AG08396 (cell line): ENCODE measurements at places on chromosomes 11 and 22.

DNA sequence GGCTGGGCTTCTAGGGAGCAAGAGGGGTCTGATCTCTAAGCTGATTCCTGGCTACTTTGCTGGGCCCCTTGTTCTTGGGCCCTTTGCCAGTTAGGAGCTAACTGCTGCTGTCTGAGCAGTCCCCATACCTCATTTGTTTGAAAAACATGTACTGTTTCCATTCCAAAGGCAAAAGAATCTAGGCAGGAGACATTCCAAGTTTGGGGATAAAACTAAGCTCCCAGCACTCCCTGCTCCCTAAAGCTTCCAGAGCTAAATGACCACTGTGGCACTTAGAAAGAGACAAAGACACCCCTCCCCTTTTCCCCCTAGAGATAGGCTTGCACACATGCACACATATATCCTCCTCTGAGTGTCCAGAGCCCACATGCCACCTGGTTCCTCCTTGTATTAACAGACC, 22.7 kb upstream of the RRM1 start:
- peak; percentile 13 for DNase-seq

DNA sequence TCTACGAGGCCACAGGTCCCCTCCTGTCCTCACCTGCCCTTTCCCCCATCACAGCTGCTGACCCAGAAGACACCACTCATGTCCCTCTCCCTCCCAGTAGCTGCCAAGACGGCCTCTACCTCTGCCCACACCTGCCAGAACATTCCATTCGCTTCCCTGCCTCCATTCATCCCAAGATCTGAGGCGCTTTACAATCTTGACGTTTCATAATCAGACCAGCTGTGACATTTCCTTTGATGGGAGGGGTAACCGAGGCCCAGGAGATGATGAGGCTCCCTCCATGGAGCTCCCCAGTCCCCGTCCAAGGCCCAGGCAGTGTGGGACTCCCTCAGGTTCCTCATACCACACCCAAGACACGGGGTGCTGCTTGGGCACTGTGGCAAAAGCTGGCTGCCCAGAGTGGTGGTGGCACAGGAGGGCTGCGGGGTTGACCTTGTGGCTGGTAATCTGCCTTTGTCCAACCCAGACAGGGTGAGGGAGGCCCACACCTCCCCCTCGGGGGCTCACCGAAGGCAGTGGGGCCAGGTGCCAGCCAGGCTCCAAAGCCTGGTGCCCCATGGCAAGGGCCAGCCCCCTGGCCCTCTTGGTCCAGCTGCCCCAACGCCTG, 17.3 kb downstream of the PHLDA2 start:
- no peak for DNase-seq

DNA sequence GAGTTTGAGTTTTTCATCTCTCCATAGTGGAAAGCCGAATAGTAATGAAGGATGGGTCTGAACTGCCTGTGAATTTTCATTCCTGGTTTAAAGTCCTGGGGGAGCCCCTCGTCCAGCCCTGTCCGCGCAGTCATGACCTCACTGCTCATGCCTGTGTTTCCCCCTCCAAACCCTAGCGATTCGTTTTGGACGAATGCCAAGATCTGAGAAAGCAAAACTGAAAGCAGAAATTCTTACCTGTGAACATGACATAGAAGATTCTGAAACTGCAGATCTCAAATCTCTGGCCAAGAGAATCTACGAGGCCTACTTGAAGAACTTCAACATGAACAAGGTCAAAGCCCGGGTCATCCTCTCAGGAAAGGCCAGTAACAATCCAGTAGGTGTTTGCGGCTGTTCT, 30.5 kb downstream of the CDPF1 start:
- DNase-seq: no peak

- no peak for DNase-seq
These were observed 770 bp downstream of the METTL15 start for GRCh38 chr11:28108958-28109357.

DNA sequence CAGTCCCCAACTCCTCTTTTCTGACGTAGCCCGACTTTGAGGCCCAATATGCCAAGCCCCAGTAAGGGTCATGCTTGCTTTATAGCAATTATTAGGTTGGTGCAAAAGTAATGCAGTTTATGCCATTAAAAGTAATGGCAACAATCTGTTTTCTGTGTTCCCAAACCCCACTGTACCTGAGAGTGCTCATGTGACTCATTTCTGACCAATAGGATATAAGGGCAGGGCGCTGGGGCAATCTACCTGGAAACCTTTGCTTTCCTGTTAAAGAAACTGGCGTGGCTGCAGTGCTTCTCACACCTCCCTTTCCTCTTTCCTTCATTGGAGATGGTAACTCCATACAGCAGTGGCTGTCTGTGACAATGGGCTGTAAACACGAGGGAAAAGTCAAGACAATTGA, 78.9 kb upstream of the MPPED2 start:
- DNase-seq: no peak

DNA sequence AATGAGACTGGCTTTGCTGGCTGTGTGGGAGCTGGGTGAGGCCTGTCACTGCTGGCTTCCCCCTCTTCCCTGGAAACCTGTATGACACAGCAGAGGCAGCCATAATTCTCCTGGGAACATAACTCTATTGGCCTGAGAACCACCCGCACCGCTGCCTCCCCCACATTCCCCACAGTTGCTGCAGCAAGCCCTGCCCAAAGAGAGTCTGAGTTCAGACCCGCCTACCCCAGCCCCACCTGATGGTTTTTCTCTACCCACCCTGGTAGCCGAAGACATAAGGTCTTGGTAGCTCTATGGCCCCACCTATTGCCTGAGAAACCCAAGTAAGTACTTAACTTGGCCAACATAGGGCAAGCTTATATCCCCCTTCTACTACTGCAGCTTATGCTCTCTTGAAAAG, 174.8 kb downstream of the C11orf91 start:
- DNase-seq: no peak

GRCh38 chr11:117824571-117825537, at the start of gene FXYD2:
Gene FXYD2, minus strand, starts transcription at chr11:117824744. Its CDS starts 66 bp downstream, at chr11:117824678.
- no peak for DNase-seq

- no peak for DNase-seq
These were observed 44.3 kb downstream of the CWF19L2 start for GRCh38 chr11:107413352-107413751.

- DNase-seq: peak; percentile 65
These were observed 130.4 kb downstream of the SLC1A2 start for GRCh38 chr11:35288817-35289541.

DNA sequence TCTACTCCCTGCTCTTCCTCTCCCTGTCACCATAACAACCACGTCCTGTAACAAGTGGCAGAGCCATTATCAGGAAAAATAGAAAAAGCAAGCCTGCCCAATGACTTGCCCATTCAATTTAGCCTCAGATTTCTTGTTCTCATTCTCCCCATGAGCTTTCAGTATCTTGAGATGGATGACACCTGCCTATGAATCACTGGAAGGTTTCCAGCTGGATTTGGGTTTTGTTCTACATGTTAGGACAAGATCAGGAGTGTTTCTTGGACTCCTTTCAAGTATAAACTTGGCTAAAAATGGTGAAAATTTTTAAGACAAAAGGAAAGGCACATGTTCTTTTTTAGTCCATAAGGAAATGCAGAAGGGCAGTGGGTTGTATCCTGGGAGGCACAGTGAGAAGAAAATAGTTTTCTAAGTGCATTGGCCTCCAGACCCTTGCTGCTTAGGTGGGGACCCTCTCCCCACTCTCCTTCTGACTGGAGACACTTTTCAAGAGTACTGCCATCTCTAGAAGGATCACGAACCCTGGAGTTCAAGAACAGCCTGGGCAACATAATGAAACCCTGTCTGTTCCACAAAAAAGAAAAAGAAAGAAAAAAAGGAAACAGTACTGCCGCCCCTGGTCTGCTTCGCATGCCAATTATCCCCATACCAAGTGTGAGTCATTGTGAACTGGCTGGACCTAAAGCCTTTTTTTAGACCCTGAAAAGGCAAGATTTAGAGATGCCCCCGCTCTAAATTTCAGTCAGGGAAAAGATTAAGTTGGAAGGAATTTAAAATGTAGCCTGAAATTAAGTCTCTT, 51.0 kb downstream of the MTNR1B start:
- peak; percentile 53 for DNase-seq

DNA sequence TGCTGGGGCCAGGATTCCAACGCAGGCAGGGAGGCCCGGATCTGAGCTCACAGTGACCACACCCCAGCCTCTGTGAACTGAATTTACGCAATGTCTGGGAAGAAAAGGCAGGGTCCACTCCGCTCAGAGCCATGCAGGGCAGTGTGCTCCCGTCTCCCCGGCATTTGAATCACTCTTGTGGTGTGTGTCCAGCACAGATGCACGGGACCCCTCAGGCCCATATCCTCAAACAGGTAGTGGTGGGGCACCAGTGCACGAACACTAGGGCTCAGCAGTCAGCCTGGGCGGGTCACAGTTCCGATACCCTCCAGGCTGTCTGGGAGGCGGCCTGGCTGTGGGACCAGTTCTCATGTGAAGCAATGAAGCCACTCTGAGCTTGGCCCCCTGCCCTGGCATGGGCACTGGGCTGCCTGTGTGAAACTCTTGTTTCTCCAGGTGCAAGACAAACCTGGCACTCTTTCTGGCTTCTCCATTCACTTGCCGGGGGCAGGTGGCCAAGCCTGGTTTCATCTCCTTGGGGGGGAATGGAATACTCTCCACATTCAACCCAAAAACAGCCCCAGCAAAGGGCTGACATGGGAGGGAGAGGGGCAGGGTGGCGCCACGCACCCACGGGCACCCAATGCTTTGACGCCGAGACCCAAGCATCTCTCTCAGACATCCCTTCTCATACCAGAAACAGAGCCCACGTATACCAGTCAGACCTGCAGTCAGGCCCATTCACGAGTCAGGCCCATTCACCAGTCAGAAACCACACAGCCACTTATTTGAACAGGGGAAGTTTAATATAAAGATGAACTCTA, 14.3 kb downstream of the DHCR7 start:
- no peak for DNase-seq

DNA sequence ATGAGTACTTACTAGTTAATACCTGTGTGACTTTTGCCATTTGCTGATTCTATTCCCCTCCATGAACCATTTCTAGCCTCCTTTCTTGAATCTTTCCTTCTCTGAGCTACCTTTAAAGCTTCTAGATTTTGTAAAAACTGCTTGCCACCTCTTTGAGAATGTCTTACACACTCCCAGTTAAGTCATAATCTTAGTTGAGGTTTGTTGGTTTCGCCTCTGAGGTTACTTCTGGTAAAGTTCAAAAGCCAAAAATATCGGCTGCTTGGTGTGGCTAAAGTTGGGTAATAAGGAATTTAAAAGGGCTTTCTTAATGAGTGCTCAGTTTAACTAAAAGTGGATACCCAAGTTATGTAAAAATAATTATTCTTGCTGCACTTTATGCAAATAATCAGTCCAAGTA, 10.4 kb upstream of the GLYAT start:
- DNase-seq: no peak

- DNase-seq: peak; percentile 58
These were observed 276.9 kb downstream of the FAM76B start for GRCh38 chr11:95512682-95513081.

DNA sequence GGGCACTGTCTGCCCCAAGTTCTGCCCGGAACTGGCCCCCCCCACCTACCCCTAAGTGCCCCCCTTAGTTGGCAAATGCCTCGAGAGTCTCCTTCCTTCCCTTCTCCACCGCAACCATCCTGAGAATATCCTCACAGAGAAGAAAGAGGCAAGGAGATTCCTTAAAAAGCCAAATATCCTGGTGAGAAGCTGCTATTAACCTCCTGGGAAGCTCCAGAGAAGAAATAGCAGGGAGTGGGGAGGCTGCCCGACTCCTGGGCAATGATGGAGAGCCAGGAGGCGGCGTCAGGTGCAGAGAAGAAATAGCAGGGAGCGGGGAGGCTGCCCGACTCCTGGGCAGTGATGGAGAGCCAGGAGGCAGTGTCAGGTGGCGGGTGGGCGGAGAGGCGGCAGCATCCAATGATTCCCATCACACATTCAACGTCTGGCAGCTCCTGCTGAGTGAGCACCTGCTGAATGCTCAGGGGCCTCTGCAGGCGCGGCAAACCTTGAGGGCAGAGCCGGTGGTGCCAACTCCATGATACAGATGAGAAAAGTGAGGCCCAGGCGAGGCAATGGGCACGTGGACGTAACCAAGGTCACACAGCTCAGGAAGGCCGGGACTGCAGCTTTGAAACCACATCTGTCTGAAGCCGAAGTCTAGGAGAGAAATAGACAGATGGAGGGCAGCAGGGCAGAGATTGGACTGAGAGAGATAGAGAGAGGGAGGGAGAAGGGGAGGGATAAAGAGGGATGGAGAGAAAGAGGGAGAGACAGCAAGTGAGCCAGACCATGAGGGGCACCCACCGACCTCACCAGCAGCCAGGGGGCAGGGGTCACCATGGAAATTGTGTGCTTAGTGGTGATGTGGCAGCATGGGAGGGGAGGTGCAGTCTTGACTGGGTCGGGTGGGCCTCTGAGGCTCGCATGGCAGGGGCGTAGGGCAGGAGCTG, 58.3 kb downstream of the CYTH4 start:
- no peak for DNase-seq
